ENCODE measurements at places on chromosomes 12 and 14. TPM values are rescaled to one million over a fixed set of nuclear protein-coding genes. Genes with fewer than 3 reads are reported as not detected.
A peak's percentile ranks its signal among the peaks of the same experiment; 100 is the strongest.

GRCh38 chr12:26523708-26524150, 309.3 kb downstream of the ITPR2 start:
- peak; percentile 93 for DNase-seq

DNA sequence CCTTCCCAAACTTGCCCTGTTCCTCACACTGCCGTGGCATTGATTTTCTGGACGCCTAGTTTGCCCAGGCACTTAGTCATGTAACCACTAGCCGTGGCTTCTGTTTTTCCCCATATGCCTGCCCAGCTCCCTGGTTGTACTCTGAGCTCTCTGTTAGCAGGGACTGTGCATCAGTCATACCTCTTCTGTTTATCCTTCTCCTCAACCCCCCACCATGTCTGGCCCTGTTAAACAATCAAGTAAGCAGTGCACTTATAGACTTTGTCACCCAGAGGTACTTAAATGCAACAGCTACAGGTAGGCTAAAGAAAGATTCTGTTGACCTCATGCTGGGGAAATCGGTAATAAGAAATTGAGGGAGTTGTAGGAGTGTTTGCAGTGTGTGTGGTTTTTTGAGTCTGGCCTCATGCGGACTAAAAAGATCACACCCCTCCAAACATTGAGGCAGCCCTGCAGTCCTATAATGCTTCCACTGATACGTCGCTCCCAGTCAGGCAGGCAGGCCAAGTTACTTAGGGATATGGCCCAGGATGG, 17.0 kb downstream of the UBE3B start:
- no peak for DNase-seq

DNA sequence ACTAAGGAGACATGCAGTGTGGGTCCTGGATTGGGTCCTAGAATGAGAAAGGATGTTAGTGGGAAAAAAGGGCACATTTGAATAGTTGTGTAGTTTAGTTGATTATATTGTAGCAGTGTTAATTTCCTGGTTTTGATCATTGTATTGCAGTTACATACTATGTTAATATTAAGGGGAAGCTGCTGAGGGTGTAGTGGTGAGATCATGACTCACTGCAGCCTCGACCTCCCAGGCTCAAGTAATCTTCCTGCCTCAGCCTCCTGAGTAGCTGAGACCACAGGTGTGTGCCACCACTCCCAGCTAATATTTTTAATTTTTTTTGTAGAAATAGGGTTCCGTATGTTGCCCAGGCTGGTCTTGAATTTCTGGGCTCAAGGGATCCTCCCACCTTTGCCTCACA, 21.7 kb downstream of the BORCS5 start:
- DNase-seq = no peak

GRCh38 chr14:41805633-41806032, 199.0 kb downstream of the LRFN5 start:
- no peak for DNase-seq

DNA sequence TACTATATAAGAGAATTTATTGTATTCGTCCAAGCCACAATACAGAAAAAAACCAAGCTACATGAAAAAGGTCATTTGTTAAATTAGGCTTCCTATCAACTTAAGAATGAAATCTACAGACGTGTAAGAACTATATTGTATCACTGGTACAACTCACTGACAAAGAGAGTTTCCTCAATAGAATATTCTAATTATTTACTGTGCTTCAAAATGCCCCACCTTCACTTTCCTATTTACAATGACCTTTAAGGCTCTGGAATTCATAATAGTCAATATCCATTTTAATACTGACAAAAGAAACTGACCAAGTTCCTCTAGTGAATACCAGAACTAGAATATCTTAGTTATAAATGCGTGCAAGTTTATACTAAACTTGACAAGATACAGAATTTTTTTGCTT, 55.9 kb downstream of the C2CD5 start:
- DNase-seq = no peak

GRCh38 chr12:6230321-6231110, 30.3 kb downstream of the CD9 start:
- no peak for DNase-seq

GRCh38 chr12:52494100-52494499, 1.0 kb upstream of the KRT6A start:
- no peak for DNase-seq

- DNase-seq = no peak
Observed at GRCh38 chr12:121903202-121903601, 14.6 kb downstream of the PSMD9 start.

GRCh38 chr12:19110221-19110940, 19.2 kb upstream of the PLEKHA5 start:
- peak; percentile 31 for DNase-seq

DNA sequence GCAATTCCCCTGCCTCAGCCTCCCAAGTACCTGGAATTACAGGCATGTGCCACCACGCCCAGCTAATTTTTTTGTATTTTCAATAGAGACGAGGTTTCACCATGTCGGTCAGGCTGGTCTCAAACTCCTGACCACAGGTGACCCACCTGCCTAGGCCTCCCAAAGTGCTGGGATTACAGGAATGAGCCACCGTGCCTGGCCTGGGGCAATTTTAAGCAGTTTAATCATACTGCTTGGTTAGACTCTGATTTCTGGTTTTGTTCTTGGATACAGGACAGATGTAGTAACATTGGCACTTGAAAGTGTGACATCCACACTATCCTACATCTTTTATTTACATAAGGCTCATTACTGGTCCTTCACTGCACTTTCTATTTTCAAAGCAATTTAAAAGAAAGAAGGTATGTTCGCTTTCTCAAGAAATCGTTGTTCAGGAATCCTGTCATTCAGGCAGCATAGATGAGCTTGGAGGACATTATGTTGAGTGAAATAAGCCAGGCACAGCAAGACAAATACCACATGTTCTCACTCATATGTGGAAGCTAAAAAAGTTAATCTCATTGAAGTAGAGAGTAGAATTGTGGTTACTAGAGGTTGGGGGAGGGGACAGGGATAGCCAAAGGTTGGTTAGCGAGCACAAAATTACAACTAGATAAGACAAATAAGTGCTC, 4.0 kb upstream of the NUAK1 start:
- DNase-seq = no peak

DNA sequence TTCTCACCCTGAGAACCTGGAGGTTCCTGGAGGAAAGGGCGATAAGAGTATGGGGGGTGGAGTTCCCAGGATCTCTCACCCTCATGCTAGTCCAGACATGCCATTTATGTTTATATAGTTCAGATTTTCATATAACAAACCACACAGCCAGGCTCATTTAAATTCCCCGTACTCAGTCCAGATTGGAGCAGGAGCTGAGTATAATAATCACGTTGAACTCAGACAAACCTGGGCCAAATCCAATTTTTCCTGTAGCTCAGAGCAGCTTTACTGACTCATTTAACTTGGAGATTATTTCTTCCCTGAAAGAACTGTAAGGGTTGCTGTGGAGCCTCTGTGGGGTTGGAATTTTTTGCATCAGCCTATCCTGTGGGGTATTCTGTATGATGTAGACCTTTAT, 660.8 kb downstream of the TMEM121 start:
- no peak for DNase-seq

DNA sequence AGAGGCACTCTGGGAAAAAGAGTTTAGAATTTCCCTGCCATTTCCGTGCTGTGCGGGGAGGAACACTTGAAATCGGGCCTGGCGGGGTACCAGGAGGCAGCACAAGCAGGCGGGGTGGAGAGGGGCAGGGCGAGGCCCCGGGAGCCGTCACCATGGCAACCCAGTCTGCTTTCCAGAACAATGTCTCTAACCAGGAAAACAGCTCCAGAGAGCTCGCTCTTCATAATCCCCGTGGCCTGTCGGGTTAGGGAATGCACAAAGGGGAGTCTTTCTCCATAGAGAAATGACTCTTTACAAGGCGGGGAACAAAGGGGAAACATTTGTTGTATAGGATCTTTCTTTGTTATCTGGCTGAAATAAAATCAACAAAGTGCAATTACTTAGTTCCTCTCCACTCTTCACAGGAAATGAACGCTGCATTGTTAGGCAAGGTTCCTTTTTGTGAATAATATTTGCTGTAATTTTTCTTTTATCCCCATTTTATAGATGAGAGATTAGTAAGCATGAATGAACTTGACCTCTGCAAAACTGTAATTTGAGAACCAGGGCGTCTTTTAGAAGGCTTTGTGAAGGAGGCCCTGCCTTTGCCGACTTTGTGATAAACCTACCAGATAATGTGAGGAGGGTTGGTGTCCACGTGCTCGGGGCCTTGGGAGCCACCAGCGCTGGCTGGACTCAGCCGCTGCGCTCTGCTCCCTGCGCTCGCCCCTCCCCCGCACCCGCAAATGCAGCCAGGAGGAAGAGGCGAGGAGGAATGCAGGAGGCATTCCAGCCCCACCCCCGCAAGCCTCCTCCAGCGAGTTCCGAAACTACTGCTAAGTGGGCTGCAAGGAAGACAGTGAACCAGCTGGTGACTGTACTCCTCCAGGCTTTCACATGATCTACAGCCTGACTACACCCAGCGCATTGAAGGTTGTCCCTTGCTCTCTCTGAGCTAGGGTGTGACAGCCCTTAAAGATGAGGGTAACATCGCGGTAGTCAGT, 105.2 kb upstream of the ATF7IP start:
- DNase-seq = peak; percentile 93

GRCh38 chr14:64719601-64720000, 15.4 kb downstream of the PLEKHG3 start:
- DNase-seq = no peak

DNA sequence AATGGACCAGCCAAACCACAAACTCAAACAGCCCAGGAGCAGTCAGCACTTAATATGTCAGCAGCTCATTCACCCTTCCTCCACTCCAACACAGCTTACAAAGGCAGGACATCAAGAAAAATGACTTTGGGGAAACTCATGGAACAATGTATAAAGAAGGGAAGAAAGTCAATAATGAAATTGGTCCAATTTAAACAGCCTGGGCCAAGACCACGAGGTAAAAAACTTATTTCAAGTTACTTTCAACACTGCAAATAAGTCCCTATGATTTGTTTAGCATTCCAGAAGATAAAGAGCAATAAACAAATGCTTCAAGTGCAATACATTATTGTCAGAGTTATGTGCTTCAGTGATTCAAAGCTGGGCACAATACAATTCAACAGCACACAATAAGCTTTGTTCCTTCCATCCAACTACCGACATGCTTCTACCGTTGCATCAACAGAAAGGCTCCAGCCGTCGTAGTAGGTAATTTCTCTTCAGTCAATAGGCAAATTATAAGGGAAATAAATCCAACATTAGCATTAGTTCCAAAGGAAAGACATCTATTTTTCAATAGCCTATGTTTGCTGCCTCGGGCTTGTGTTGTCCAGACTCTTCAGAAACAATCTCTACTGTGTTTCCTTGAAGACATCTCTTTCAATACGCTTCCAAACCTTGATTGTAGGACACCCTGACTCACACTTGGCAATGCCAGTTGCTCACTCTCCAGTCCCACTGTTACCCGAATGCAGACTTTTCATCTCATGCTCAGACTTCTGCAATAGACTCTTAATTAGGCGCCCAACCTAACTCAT, 225.7 kb downstream of the NUAK1 start:
- peak; percentile 69 for DNase-seq

DNA sequence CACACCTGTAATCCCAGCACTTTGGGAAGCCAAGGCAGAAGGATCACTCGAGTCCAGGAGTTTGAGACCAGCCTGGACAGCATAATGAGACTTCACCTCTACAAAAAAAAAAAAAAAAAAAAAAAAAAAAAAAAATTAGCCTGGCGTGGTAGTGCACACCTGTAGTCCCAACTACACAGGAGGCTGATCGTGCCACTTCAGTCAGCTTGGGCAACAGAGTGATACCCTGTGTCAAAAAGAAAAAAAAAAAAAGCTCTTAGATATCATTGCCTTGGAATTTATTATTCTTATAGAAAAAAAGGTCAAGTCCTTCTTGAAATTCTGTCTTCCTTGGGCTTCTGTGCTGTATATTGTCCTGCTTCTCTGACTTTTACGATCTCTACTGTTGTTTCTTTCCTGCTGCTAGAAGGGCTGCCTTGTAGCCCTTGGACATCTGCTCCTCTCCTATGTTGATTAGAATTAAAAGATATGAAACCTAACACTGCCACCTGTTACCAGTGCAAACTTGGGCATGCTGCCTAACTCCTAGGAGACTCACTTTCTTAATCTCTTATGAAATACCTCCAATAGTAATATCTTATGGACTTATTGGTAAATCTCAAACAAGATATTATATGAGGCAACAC, 5.7 kb downstream of the TMEM19 start:
- DNase-seq = no peak

GRCh38 chr14:68668028-68668427, 124.8 kb downstream of the ZFP36L1 start:
- DNase-seq = no peak

- DNase-seq = no peak
Observed at GRCh38 chr14:34224221-34224620, 237.8 kb downstream of the SPTSSA start.

DNA sequence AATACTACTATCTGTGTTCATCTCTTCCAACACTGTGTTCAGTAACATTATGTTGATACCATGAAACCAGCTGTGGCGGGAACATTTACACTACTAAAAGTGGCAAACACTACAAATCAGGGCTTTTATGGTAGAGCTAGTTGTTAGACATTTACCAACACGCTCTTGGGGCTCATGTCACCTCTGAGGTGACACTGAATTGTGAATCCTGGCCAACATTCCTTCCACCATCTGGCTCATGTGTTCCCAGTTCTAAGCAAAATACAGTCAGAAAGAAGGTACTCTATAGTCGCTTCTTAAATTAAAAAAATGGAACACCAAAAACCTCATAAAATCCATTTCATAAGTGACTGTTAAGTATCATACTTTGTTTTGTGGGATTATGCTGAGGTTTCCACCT, 436.6 kb downstream of the FUT8 start:
- DNase-seq = no peak

DNA sequence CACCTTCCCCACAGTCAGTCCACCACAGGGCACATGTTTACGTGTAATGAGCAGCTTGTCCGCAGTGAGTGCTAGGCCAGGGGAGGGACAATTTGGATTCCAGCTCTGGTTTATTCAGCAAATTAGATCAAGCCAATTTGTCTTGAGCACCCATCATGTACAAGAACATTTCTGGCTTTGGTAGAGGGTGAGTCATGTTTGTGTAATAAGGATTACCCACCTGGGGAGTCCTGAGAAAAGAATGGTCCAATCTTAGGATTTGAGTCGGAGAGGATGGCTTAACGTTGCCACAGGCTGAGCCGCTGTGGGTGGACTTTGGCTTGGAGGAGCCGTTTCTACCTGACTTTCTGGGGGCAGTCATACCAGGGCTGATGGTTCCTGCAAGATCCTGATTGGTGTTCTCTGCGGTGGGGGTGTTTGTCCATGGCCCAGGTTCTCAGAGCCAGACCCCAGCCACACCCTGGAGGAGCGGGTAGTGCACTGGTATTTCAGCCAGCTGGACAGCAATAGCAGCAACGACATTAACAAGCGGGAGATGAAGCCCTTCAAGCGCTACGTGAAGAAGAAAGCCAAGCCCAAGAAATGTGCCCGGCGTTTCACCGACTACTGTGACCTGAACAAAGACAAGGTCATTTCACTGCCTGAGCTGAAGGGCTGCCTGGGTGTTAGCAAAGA, 143.7 kb downstream of the SMOC1 start:
- DNase-seq = no peak

SLC38A4 gene
- total RNA-seq = 2.3 TPM

CMKLR1 gene
- total RNA-seq = not detected

DPPA3 gene
- total RNA-seq = not detected

RNU4-1 gene
- under 0.01 TPM for total RNA-seq

OR6C2 gene
- total RNA-seq = not detected

KRT2 gene
- total RNA-seq = not detected

STAT2 gene
- 125 TPM for total RNA-seq

PTPRQ gene
- total RNA-seq = 2.8 TPM

ASIC1 gene
- total RNA-seq = 1.6 TPM

RASSF9 gene
- total RNA-seq = 0.18 TPM

Measured in IMR-90 (cell line).